ENCODE measurements at places on chromosomes 2 and 18.

DNA sequence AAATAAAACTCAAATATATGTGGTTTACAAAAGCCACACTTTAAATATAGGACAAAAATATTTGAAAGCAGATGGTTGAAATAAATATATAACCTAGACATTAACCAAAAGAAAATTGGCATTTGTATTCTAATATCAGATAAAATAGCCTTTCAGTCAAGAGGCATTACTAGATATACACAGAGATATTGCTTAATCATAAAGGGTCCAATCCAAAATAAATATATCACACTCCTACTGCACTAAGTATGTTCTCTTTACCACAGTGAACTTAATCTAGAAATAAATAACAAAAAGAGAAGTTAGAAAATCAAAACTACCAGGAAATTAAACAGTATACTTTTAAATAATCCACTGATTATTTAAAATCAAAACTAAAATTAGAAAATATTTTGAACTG, 34.2 kb upstream of the KCNJ3 start:
- no peak for DNase-seq

- no peak for DNase-seq
Observed at GRCh38 chr2:9463698-9464034, 10.7 kb upstream of the IAH1 start.

- no peak for DNase-seq
Observed at GRCh38 chr2:146642066-146642465, 1202.8 kb upstream of the ACVR2A start.

- no peak for DNase-seq
Observed at GRCh38 chr2:26300234-26300925, 45.6 kb upstream of the SELENOI start.

GRCh38 chr18:57771626-57772025, 31.5 kb downstream of the ATP8B1 start:
- DNase-seq, result no peak

GRCh38 chr2:222931659-222932058, 70.8 kb downstream of the ACSL3 start:
- DNase-seq, result no peak
